Mucosa of gallbladder (tissue), 1 donor: ENCODE measurements at places on chromosomes 12 and 14. TPM values are rescaled to one million over a fixed set of nuclear protein-coding genes. Genes with fewer than 3 reads are reported as not detected.

GRCh38 chr14:24297190-24297964 lies 2.2 kb downstream of the DHRS1 start:
- DNase-seq, result no peak

DNA sequence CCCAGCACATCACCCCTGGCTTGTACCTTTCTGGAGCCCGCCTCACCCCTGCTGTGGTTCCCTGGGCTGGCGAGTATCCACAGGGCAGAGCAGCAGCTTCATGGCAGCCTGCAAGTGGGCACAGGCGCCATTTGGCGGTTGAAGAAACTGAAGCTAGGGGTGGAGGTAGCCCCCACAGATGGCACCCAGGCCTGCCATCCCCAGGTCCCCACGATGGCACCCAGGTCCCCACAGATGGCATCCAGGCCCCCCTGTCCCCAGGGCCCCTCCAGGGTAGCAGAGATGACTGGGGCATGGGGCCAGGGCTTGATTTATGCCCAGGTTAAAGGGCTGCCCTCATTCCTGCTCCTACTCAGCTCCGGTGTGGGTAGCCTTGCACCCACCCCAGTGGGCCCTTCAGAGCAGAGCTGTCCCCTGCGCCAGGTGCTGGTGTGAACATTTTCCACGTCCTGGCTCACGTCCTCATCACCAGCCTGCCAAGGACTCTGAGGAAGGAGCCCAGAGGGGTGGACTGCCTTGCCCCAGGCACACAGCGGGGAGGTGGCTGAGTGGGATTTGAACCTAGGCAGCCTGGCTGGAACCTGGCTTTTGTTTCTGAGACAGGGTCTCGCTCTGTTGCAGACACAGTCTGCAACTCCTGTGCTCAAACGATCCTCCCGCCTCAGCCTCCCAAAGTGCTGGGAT lies 8.7 kb downstream of the MMP17 start:
- DNase-seq, result no peak

GRCh38 chr14:55589171-55589570 lies 9.2 kb downstream of the KTN1 start:
- no peak for DNase-seq

GRCh38 chr12:67667276-67668073 lies 18.9 kb downstream of the DYRK2 start:
- peak; percentile 64 for DNase-seq

GRCh38 chr14:59294662-59294992 lies 106.2 kb downstream of the DAAM1 start:
- DNase-seq, result no peak

- no peak for DNase-seq
Observed at GRCh38 chr12:103470664-103471063, 25.1 kb downstream of the C12orf42 start.

- peak; percentile 29 for DNase-seq
Observed at GRCh38 chr12:58922849-58923248, 2.5 kb upstream of the LRIG3 start.

DNA sequence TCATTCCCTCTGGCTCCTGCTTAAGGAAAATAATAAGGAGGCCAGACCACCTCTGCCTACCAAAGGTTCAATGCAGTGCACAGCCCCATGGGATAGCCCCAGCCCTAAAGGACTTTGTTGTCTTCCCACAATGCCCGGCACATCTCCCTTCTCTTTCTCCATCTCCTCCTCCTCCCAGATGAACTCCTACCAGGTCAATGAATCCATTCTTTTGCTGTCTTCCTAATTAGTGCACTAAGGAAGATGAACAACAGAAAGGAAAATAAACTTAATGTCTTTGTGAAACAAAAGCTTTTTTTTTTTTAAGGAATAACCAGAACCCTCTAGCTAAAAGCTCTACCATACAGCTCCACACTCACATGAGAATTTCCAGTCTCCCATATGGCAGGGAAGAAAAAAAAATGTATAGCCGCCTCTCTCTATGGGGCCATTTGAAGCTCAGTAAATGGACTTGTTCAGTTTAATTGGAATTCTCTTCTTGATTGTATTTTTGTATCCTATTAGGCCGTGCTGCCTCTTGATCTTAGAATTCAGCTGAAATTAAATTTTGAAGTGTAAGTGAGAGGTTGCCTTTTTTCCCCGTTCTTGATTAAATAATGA lies 41.8 kb upstream of the HSPB8 start:
- no peak for DNase-seq

- peak; percentile 47 for DNase-seq
Observed at GRCh38 chr12:13661005-13661887, 320.2 kb downstream of the GRIN2B start.

DNA sequence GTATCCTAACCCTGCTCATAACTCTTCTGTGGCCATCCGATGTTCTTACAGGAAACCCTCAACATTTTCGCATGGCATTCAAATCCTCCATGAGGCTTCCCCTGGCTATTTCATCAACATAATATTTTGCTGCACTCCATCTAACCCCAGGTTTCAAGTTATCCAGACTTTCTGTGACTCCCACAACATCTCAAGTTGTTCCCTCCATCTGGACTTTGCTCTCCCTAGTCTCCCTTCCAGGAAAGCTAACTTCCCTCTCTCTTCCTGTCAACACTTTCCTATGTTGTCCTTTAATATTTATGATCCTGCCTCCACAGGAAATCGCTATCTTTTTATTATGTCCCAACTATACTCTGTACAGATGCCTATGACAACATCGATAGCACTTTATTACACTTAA lies 146.1 kb downstream of the METTL25 start:
- DNase-seq, result no peak

- DNase-seq, result no peak
Observed at GRCh38 chr12:106304797-106305196, 2.3 kb downstream of the TCP11L2 start.

- DNase-seq, result no peak
Observed at GRCh38 chr12:25558586-25558985, 5.5 kb upstream of the LMNTD1 start.

DNA sequence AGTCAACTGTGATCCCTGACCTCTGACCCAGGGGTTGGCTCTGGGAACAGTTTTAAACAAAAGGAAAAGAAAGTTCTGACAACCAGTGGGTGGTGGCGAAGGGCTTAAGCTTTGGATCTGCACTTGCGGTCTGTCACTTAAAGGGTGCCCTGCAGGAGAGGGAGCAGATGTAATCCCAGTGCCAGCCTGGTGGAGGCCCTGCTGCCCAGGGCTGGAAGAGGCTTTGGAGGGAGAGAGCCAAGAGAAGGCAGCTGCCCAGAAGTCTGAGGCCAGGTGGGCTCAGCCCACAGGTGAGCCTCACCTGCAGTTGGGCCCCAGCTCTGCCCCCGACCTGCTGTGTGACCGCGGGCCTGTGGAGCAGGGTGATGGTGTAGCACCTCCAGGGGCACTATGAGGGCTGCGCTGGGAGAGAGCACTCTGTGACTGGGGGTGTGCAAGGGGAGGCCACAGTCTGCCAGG lies 19.1 kb downstream of the SH2B3 start:
- no peak for DNase-seq

DNA sequence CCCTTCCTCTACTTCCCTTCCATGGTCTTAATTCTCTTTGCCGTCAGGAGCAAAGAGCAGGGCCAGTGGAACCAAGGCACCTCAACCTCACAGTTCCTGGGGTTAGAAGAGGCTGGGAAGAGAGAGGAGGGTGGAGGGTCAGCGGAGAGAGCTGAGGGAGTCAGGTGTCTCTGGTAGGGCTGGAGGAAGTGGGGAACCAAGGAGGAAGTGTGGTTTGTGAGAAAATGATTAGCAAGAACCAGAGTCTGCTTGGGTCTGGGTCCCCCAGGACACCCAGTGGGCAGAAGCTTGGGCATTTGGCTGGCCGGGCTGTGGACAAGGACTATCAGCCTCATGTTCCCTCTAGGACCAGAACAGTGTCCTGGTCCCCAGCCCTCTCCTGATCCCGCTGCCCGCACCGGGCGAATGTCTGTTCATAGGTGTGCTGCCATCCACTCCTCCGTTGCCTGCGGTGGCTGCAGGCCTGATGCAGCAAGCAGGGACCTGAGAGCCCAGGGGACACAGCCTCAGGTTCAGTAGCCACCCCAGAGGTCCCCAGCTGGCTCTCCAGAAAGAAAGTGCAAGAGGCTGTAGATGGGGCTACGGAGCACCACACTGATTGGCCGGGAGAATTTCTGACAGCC lies 2.3 kb downstream of the HOXC12 start:
- no peak for DNase-seq

- DNase-seq, result no peak
Observed at GRCh38 chr14:61101803-61102548, 120.9 kb downstream of the SLC38A6 start.

- no peak for DNase-seq
Observed at GRCh38 chr12:28132398-28132797, 57.9 kb upstream of the CCDC91 start.

GRCh38 chr14:71463807-71464206 lies 468.4 kb upstream of the RGS6 start:
- DNase-seq, result no peak

- DNase-seq, result no peak
Observed at GRCh38 chr12:98073610-98074009, 441.8 kb upstream of the TMPO start.

GRCh38 chr14:76191297-76191696 lies 39.6 kb downstream of the GPATCH2L start:
- peak; percentile 31 for DNase-seq

GRCh38 chr14:98886982-98887381 lies 385.0 kb downstream of the BCL11B start:
- DNase-seq, result peak; percentile 47

DNA sequence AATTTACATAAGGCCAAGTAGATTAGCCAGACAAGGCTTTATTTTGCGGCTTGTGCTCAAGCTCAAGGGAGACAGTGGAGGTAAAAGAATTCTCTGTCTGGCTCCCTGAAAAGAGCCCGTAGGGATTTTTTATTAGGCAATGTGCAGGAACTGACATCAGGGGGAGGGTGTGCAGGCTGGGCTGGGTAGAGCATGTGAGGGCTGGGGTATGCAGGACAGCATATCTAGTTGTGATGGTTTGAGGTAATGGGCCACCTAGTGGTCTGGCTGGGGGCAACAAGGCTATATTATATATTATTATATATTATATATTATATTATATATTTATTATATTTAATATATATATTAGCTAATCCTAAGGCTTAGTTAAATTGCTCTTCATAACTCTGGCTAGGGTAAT lies 102.1 kb downstream of the TMEM117 start:
- no peak for DNase-seq

- DNase-seq, result no peak
Observed at GRCh38 chr12:58889557-58889956, 30.7 kb downstream of the LRIG3 start.

- DNase-seq, result peak; percentile 49
Observed at GRCh38 chr14:69593018-69593677, 18.2 kb upstream of the SUSD6 start.

DNA sequence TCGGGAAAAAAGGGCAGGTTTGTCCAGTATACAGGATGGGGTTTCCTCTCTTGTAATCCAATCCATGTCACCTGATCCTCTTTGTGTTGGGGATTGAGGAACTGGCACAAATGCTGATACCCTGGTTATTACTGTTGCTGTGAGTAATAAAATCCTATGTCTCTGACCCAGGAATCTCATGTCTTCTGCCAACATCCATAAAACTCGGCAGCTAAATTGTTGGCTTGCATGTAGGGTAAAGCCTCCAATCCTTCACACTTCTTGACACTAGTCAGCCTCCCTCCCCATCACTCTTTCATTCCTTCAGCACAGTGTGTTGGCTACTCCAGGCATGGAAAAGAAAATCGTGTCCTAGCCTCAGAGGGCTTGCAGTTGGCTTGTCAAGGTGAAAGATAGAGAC lies 9.2 kb upstream of the NOS1 start:
- no peak for DNase-seq

DNA sequence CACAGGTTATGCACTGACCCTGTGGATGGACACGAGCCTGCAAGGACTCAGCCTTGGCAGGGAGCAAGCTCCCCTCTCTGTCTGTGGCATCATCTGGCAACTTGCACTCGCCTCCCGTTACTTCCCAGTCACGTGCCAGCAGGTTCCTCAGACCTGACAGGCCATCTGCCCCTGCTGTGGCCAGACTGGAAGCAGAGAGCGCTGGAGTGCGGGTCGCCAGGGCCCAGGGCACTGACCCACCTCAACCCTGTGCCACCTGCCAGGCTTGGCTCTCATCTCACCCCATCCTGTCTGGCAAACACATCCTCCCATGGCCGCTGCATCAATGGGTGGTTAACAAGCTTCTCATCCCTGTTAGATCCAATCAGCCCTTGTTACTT lies 28.4 kb downstream of the SLC6A12 start:
- DNase-seq, result no peak

- no peak for DNase-seq
Observed at GRCh38 chr12:116838365-116838764, 42.9 kb downstream of the HRK start.

DNA sequence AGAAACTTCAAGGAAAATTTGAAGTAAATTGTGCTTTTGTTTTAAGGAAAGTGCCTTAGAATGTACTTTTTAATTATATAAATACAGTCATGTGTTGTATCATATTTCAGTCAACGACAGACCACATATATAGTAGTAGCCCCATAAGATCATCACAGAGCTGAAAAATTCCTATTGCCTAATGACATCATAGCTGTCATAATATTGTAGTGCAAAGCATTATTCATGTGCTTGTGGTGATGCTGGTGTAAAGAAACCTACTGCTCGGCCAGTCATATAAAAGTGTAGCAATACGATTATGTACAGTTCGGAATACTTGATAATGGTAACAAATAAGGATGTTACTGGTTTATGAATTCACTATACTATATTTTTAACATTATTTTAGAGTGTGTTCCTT lies 198.9 kb upstream of the SLC16A7 start:
- DNase-seq, result no peak

DNA sequence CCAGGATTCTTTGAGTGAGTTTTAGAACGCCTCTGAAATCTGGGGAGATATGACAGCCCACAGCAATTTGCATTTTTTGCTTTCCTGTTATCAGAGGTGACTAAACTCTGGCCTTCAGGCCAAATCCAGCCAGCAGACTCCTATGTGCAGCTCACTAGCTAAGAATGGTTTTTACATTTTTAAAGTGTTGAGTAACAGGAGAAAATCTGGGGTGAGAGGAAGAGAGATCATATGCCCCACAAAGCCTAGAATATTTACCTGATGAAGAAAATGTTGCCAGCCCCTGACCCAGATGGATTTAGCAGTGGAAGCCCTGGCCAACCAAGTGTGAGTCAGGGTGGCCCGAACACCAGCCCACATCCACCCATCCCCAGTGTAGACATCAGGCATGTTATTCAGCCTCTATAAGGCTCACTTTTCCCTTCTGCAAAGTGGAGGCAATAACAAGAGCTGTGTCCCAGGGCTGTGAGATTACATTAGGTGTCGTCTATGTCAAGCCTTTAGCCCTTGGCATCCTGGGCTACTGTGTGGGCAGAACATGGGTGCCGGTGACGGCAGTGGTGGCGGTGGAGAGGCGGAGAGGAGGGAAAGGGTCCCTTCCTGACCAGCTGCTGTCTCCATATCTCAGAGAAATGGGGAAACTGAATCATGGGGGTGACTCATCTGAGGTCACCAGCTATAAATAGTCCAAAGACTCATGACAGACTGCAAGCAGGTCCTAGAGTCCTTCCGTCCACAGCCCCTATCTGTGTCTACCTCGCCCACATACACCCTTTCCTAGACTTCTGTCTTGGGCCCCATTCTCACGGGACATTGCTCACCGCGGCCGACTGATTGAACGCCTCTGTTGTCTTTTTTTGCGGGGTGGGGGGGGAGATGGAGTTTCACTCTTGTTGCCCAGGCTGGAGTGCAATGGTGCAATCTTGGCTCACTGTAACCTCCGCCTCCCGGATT lies 32.6 kb upstream of the CD9 start:
- peak; percentile 58 for DNase-seq

- DNase-seq, result no peak
Observed at GRCh38 chr12:108425238-108425795, 86.2 kb upstream of the CMKLR1 start.

MIP gene
- not detected for total RNA-seq

BTG1 gene
- 235 TPM for total RNA-seq

HCAR2 gene
- not detected for total RNA-seq

IFNG gene
- 0.66 TPM for total RNA-seq

SPRYD3 gene
- total RNA-seq, result 68.4 TPM

RPGRIP1 gene
- total RNA-seq, result 0.49 TPM

KRT6A gene
- not detected for total RNA-seq
